ENCODE measurements at places on chromosomes 1 and 21.
A peak's percentile ranks its signal among the peaks of the same experiment; 100 is the strongest.

- DNase-seq, result no peak
These were observed 148.8 kb downstream of the SIPA1L2 start for GRCh38 chr1:232481091-232481490.

GRCh38 chr1:214029796-214030195 lies 42.0 kb downstream of the PROX1 start:
- DNase-seq, result no peak

- DNase-seq, result no peak
These were observed 57.6 kb upstream of the RGS2 start for GRCh38 chr1:192751260-192751659.

DNA sequence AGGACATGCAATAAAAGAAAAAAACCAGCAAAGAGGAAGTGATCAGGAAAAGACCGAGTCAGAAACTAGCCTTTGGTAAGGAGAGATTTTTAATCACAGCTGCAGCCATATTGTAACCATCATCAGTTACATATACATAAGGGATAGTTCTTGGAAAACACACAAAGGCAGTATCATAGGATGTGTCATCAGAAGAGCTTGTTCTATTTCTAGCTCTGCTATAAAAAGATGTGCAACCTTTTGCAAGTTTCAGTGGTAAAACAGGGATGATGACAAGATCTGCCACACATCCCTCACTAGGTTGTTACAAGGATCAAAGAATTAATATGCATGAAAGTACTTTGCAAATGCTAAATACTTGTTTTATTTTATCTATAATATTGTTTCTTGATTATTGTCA lies 342.0 kb downstream of the VAV3 start:
- DNase-seq, result no peak

- no peak for DNase-seq
These were observed 19.5 kb upstream of the PSMB2 start for GRCh38 chr1:35660581-35661473.

DNA sequence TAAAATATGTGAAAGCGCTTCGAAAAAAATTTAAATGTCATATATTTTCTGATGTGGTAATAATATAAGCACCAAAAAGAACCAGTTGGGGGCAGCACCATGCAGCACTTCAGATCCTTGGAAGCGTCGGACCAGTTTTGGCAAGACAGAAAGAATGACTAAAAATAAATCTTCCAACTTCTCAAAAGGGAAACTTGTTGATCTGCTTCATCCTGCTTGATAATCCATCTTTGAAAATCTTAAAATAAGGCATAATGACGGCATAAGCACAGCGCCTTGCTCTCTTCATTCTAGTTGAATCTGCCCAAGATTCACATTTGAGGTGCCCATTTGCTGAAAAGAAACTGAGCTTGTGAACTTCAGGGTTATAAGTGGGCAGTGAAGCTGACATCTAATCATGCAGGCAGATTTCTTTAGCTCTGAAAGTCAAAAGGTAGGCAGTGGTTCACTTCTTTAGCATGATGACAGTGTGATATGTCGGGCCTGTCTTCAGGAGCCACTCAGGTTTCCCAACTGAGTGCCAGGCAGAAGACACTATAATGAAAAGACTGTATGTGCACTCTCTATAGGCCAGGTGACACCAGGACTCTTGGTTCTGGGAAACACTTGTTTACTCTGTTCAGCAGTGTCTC lies 19.8 kb upstream of the MUTYH start:
- DNase-seq, result peak; percentile 23

DNA sequence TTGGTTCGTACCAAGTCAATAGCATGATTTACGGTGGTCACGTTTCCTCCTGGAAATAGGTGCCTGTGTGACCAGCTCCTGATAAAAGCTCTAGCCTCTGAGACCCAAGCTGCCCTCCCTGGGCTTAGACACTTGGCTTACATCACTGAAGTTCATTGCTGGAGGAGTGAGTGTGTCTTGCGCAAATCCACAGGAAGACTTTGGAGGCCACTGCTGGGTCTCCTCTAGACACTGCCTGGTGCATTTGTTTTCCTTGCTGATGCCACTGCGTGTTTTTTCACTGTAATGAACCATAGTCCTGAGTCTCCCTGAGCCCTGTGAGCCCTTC lies 230.6 kb downstream of the DSCAM start:
- no peak for DNase-seq

DNA sequence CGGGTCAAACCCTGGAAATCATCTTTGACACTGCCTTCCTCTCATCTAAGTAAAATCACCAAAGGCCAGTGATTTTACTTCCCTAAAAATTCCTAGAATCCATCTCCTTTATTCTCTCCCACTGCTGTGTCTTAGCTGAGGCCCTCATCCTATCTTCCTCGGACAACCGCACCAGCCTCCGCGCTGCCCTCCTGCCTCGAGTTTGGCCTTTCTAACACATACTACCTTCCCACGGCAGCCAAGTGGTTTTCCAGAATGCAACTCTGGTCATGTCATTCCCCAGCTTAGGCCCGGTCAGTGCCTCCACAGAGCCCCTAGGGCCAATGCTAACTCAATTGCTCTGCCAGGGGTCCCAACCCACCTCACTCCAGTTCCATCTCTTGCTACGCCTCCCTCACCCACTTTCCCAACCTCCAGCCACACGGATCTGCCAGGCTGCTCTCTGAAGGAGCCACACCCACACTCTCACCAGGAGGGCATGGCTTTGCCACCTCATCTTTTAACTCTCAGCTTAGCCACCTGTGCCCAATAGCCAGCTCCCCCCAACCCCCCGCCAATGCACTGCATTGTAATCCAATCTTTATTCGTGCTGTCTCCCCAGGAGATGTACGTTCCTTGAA lies 6.8 kb downstream of the TMEM9 start:
- DNase-seq, result no peak

GRCh38 chr1:190022709-190023108 lies 455.0 kb downstream of the BRINP3 start:
- DNase-seq, result no peak

- peak; percentile 67 for DNase-seq
These were observed 25.0 kb downstream of the CD244 start for GRCh38 chr1:160837558-160838205.

DNA sequence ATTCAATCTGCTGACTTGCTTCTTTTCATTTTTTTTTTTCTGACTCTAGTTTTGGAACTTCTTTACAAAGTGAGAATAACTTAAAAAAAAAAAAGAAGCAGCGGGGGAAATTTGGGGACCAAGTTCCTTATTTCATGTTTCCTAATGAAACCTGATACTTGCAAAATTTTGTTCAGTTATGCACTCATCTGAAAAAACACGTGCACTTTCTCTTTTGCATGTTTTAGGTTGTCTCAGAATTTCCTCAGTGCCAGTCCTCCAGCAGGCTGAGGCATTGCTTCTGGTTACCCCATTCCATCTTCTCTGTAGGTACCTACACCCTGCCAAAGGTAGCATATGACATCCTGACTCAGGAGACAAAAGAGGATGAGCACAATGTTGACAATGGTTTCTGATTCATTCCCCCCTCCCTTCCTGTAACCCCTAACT lies 299.7 kb downstream of the GRIK1 start:
- no peak for DNase-seq

GRCh38 chr1:143748906-143749305 lies 222.9 kb downstream of the FAM72C start:
- no peak for DNase-seq

GRCh38 chr1:80113168-80114038 lies 1106.9 kb upstream of the ADGRL4 start:
- no peak for DNase-seq

GRCh38 chr1:16092923-16093511 lies 19.6 kb upstream of the FAM131C start:
- DNase-seq, result no peak

- DNase-seq, result no peak
These were observed 5.1 kb downstream of the AGRN start for GRCh38 chr1:1024771-1025699.

DNA sequence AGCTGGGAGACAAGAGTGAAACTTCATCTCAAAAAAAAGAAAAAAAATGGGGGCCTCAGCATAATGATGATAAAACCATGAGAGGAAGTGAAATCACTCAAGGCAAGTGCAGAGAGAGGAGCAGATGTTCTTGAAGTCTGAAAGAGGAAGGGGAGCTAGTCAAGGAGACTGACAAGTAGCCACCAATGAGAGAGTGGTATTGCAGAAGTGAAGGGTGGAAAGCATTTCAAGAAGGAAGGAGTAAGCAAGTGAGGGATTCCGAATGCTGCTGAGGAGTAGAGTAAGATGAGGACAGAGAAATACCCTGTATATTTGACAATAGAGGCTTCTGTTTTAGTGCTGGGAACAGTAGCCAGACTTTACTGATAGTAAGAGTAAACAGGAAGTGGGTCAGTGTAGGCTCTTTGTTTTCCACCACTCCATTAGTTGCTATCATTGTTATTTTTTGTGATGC lies 2.9 kb downstream of the TATDN3 start:
- no peak for DNase-seq

GRCh38 chr1:228174482-228175315 lies 9.1 kb downstream of the IBA57 start:
- DNase-seq, result no peak

- DNase-seq, result no peak
These were observed 10.2 kb upstream of the CDC7 start for GRCh38 chr1:91490501-91490900.

DNA sequence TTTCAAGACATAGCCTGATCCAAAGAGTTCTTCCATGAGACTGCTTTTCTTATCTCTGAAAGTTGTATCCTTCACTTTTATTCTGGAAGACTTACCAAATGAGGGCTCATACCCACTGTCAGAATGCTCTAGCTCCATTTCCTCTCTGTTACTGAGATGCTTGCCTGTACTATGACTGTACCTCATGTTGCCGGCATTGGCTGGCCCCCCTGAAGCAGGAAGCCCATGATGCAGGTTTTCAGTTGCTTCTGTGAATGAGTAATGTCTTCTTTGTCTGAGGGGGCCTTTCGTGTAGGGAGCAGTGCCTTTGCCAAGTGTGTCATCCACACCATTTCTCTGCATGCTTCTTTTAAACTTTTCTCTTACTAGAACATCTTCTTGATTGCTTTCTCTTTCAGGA lies 39.5 kb downstream of the LCA5L start:
- no peak for DNase-seq

DNA sequence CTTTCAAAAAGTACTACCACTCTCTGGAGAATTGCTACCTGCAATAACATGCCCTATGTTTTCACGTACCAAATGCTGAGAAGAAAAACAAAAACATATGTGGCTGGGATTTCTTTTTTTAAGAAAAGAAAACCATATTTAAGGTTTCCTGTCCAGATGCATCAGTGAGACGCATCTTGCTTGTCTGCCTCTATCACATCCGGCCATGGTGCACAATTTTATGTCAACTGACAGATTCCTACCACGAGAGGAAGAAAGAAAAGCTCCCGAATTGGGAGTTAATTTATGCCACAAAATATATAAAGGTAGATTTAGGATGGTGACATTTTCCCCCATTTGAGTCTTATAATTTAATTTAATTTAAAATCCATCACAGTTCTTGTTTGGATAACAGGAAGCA lies 62.3 kb upstream of the COL24A1 start:
- DNase-seq, result no peak

GRCh38 chr21:43718872-43719747 lies at the start of gene PDXK:
Gene PDXK (plus strand): TSS chr21:43719129. CDS start chr21:43719295, 166 bp downstream.
- DNase-seq, result peak; percentile 49

- DNase-seq, result no peak
These were observed 130.4 kb upstream of the ADGRL2 start for GRCh38 chr1:81670286-81670685.

DNA sequence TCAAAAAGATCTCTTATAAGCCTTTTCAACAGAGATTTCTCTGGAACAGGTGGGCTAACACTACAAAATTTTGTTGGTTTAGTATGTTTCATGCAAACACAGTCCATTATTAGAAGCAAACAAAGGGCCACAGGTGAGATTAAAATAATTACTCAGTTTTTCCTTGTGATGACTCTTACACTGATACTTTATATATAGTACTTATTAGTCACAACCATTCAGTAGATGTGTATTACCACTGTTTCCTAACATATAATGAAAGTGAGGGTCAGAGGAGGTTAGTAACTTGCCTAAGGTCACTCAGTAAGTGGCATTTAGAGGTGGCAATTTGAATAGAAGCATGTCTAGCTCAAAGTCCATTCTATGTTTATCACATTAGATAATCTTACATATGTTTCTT lies 44.2 kb downstream of the CYYR1 start:
- DNase-seq, result no peak

GRCh38 chr1:228333739-228334115 lies 72.9 kb downstream of the TRIM11 start:
- no peak for DNase-seq

DNA sequence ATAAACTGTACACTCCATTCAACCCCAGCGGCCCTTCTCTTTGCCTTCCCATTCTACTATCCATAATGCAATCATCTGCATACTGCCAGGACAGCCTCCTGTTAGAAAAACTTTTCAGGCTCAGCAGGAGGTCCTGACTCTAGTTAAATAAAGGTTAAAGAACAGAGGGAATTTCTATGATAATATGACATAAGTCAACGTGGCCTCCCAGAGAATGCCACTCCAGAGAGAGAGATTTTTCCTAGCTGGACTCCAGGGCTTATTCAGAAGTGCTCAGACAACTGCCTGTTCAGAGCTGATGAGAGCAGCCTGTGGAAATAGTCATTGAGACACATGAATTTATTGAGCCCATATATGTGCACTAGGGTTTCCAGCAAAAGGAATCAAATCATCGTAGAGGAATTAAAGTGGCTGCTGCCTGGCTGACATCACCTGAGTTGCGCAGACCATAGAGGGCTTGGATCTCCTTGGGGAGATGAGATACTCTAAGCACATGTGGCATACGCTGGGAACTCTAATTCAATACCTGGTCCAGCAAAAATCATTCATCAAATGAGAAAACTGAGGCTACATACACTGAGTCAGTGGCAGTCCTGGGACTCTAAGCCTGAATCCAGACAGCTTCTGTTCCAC lies 736.2 kb downstream of the PTPRU start:
- no peak for DNase-seq

GRCh38 chr1:181202986-181203555 lies 114.6 kb downstream of the IER5 start:
- no peak for DNase-seq

DNA sequence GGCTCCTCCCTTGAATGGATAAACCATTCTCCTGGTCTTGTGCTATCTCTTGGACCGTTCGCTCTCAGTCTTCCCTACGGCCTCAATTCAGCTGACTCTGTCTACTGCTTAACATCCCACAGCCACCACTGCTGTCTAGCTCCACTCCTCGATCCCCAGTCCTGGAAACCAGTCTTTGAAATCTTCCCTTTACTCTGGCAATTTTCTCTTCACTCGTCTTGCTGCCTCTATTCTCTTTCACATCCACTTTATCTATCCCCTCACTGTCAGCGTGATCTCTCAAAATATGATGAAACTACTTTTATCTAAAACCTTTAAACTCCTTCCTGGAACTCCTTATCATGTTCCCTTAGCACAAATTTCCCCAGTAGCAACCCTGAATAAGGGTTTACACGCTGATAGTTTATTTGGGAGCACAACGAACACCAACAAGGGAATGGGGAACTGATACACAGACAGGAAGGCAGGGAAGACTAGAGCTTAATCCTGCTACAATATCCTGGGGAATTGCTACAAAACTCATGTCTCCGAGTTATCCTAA lies 131.6 kb upstream of the SAMSN1 start:
- no peak for DNase-seq

DNA sequence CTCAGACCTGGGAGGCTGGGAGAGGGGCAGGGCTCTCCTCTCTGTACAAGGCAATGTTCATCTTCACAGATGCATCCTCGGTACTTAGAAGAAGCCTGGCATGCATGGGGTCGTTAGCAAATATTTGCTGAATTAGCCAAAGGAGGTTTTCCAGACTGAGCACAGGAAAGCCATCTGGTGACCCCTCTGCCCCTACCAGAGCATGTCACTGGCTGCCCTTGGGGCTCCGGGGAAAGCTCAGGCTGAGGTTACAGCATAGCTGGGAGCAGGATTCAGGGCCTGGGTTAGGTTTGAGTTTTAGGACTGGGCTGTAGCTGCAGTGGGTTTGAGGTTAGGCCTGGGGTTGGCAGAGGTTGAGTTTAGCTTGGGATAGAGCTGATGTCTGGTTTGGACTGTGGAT lies 43.4 kb upstream of the ZBTB40 start:
- DNase-seq, result no peak
